ENCODE measurements at places on chromosomes 6 and 20.

DNA sequence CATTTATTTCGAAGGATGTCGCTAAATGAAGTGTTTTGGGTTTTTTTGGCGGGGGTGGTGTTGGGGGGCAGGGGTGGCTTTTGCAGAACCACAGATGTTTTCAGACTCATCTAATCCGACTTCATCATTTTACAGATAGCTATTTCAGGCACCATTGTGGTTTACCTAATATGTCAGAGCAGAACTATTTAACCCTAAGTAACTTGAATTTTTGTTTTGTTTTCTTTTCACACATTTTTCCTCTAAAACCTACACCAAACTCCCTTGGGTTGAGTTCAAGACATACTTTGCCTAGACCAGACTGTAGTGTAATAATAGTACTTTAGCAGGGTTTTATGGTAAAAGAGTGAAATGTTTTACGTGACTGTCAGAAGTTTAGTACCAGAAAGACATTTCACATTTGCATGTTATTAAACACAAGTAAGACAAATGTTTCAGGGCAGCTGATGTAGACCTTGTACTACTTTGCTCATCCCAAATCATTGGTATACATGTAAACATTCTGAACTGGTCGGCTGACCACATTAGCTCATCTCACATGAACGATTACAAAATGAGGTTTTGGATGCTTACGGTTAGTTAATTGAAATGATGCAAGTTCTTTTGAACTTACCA, 37.7 kb downstream of the MAP3K4 start:
- H3K4me1 ChIP-seq = peaks cover 4% of the 10 kb centered on the region
- no peak overlapping the region for H3K27ac ChIP-seq
- no peaks in the 10 kb centered on the region for H3K27me3 ChIP-seq
- DNase-seq = no peak

DNA sequence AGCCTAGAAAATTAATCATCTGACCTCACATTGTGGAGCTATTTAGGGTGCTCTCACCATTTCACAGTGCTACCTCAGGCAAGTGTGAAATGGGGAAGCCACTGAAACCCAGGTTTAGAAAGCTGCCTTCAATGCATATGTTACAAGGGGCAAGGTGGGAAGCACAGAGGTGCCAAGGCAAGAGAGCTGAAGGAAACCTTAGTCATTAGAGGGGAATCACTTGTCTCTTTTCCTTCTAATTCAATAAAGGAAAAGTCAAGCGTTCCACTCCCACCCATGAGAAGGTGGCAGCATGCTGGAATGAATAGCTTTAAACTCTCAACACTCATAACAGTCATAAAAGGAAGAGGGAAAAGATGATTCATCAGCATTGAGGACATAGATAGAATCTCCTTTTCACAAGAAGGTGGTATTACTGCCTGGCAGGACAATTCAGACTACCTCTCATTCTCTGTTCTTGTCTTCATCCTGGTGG, 251.9 kb upstream of the IRAK1BP1 start:
- no peak overlapping the region for H3K4me3 ChIP-seq
- DNase-seq = no peak
- no peak overlapping the region for H3K27ac ChIP-seq
- no peaks in the 10 kb centered on the region for H3K4me1 ChIP-seq

DNA sequence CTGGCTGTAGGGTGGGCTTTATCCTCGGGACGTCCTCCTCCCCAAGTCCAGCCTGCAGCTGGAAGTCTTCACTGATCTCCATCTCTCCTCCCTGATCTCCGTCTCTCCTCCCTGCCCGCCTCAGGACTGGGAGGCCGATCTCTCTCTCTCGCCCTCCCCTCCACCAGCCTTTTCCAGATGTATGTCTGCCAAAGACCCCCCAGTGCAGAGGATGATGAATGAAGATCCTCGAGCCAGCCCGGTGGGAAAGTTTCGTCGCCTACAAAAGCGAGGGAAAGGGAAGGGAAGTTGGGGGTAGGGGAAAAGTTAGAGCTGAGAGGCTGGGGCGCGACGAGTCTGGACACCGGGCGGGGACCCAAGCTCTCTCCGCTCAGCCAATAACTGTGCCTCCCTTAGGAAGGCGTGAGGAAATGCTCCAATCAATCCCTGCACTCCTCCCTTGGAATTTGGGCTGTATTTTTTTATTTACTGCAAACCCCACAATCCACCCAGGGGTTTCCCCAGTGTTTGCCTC, 595 bp upstream of the SRF start:
- no peaks in the 10 kb centered on the region for H3K27me3 ChIP-seq
- DNase-seq = no peak
- H3K4me3 ChIP-seq = peak overlapping the region; percentile 60
- H3K4me1 ChIP-seq = peaks cover 41% of the 10 kb centered on the region
- peak overlapping the region; percentile 19 for H3K27ac ChIP-seq
- H3K36me3 ChIP-seq = peaks cover 8% of the 10 kb centered on the region

GRCh38 chr6:26333476-26334297, 31.3 kb upstream of the BTN3A2 start:
- no peak for DNase-seq
- no peaks in the 10 kb centered on the region for H3K36me3 ChIP-seq
- no peak overlapping the region for H3K4me3 ChIP-seq
- H3K27ac ChIP-seq = no peak overlapping the region
- peaks cover 19% of the 10 kb centered on the region for H3K4me1 ChIP-seq
- peaks cover 19% of the 10 kb centered on the region for H3K27me3 ChIP-seq

- H3K36me3 ChIP-seq = peaks cover 5% of the 10 kb centered on the region
- no peak overlapping the region for H3K4me3 ChIP-seq
- DNase-seq = no peak
These were observed 216.8 kb downstream of the TMEM242 start for GRCh38 chr6:157106487-157106886.

DNA sequence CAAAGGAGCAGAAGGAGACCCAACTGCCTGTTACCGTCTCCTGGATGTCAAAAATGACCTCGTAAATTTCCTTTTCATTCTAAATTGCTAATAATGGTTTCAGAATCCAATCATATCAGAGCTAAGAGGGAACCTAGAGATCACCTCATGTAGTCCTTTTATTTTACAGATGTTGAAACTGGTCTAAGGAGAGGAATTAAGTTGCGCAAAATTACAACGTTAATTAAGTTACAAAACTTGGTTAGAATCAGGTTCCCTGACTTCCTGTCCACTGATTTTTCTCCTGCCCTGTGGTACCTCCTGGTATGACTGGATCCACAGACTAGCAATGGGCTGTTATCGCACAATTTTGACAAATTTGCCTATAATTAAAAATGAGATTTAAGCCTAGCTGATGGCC, 9.0 kb upstream of the STK38 start:
- DNase-seq = no peak
- no peaks in the 10 kb centered on the region for H3K27me3 ChIP-seq
- no peaks in the 10 kb centered on the region for H3K4me1 ChIP-seq
- H3K36me3 ChIP-seq = no peaks in the 10 kb centered on the region
- no peak overlapping the region for H3K4me3 ChIP-seq

DNA sequence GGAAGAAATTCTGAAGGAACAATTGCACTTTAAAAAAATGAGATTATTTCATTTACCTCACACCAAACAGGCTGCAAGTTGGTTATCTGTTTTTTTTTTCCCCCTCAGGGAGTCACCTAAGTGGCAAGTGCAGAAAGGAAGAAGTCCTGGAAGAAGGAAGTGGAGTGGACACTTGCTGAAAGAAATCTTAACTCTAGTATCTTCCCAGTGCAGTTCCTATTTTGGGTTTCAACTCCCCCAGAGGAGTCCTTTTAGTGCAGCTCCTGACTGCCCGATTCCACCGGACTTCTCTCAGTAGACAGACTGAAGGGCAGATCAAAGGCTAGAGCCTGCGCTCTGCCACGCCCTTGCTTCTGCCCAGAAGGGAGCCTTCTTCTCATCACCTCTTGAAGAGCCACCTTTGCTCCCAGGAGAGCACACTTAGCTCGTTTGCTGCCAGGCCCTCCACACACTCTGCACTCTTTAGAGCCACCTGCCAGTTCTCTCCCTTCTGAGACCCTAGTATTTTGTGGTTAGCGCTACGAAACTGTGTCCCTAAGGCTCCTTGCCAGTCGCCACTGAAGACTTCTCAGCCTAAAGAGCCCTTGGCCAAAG, 4.9 kb downstream of the MTCL3 start:
- H3K27ac ChIP-seq = no peak overlapping the region
- no peaks in the 10 kb centered on the region for H3K36me3 ChIP-seq
- no peak for DNase-seq
- H3K4me1 ChIP-seq = peaks cover 35% of the 10 kb centered on the region
- H3K27me3 ChIP-seq = peaks cover 11% of the 10 kb centered on the region
- peak overlapping the region; percentile 80 for H3K4me3 ChIP-seq

- no peaks in the 10 kb centered on the region for H3K27me3 ChIP-seq
- H3K36me3 ChIP-seq = no peaks in the 10 kb centered on the region
- no peak overlapping the region for H3K27ac ChIP-seq
- H3K4me3 ChIP-seq = no peak overlapping the region
- no peak for DNase-seq
These were observed 125.7 kb downstream of the TTLL2 start for GRCh38 chr6:167450626-167451025.

DNA sequence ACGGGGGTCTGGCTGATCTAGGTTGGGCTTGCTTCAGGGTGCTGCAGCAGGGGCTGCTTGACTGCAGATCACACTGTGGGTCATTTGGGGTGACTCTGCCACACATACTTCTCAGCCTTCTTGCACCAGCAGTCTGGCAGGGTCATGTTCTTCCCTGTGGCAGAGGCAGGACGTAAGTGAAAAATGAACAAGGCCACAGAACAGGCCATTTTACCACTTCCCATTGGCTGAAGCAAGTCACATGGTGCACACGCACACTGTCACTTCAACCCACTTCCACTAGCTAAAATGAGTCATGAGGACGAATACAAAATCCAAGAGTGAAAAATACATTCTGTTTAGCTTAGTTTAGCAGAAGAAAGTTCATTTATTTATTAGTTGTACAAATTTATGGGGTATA, 168.6 kb upstream of the GGTLC1 start:
- H3K4me3 ChIP-seq = no peak overlapping the region
- DNase-seq = no peak
- no peaks in the 10 kb centered on the region for H3K36me3 ChIP-seq

- H3K4me3 ChIP-seq = no peak overlapping the region
- no peak overlapping the region for H3K27ac ChIP-seq
- H3K27me3 ChIP-seq = no peaks in the 10 kb centered on the region
- H3K36me3 ChIP-seq = no peaks in the 10 kb centered on the region
- DNase-seq = no peak
- no peaks in the 10 kb centered on the region for H3K4me1 ChIP-seq
These were observed 705.9 kb downstream of the MAFB start for GRCh38 chr20:39983183-39983582.

GRCh38 chr6:107965746-107966145, 7.7 kb upstream of the SEC63 start:
- no peak for DNase-seq
- no peaks in the 10 kb centered on the region for H3K4me1 ChIP-seq
- no peaks in the 10 kb centered on the region for H3K27me3 ChIP-seq
- no peaks in the 10 kb centered on the region for H3K36me3 ChIP-seq

- H3K4me3 ChIP-seq = no peak overlapping the region
- H3K27me3 ChIP-seq = no peaks in the 10 kb centered on the region
- H3K36me3 ChIP-seq = no peaks in the 10 kb centered on the region
- H3K4me1 ChIP-seq = no peaks in the 10 kb centered on the region
These were observed 711.1 kb downstream of the KIF16B start for GRCh38 chr20:15862178-15862577.

- no peak overlapping the region for H3K27ac ChIP-seq
- H3K4me1 ChIP-seq = no peaks in the 10 kb centered on the region
- H3K27me3 ChIP-seq = no peaks in the 10 kb centered on the region
- no peak overlapping the region for H3K4me3 ChIP-seq
- H3K36me3 ChIP-seq = no peaks in the 10 kb centered on the region
These were observed 1049.5 kb upstream of the EPHA7 start for GRCh38 chr6:94468830-94469229.

All from CD4-positive, alpha-beta T cell (primary cell).